NCI-H1930 (cell line): ENCODE measurements at places on chromosomes 12 and 14.

- DNase-seq = no peak
These were observed 357.7 kb upstream of the SOX5 start for GRCh38 chr12:24307153-24307552.

GRCh38 chr14:81868172-81868571 lies 334.5 kb upstream of the SEL1L start:
- no peak for DNase-seq

DNA sequence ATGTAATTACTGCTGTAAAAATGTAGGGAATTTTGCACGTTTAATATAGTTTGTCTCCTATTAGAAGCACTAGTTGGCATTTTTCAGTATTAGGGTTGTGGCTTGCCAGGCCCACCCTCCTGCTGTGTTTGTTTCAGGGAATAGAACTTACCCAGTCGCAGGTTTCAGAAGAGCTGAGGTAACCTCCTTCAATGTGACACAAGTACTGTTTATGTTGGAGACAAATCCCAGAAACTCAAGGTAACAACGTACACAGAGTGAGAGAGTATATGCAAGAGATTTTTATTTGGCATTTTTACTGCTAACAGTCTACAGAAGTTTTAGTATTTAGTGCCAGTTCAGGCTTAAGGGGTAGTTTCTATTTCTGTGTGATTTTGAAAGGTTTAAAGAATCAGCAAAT lies 284.3 kb downstream of the RAD51B start:
- DNase-seq = no peak

- DNase-seq = no peak
These were observed 117.3 kb downstream of the CFAP54 start for GRCh38 chr12:96606644-96607043.

DNA sequence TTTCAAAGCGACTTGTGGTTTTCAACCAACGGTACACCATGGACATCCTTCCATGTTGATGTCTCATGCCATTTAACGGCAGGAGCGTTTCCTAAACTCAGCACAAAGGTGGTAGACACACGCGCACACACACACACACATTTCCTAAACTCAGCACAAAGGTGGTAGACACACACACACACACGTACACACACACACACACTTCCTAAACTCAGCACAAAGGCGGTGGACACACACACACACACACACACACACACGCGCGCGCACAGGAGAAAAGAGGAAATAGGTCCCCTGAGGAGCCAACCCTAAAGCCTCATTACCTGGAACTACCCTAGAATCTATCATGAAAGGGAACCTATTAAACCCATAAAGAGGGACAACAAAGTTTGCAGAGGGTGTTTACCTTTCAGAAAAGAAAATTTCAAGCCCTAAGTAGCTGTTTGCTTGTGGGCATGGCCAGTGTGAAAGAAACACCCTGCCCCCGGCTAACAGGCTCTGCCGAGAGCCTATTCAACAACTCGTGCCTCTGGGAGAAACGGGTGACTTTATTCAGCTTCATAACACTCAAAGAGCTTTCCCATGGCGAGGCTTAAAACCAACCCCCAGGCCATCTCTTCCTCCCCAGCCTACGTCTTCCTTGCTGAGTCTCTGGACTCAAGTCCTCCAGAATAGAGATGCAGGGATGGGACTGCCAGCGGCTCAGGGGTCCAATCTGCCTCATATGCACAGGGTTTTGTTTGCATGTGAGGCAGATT lies 31.8 kb downstream of the SLC8B1 start:
- no peak for DNase-seq

DNA sequence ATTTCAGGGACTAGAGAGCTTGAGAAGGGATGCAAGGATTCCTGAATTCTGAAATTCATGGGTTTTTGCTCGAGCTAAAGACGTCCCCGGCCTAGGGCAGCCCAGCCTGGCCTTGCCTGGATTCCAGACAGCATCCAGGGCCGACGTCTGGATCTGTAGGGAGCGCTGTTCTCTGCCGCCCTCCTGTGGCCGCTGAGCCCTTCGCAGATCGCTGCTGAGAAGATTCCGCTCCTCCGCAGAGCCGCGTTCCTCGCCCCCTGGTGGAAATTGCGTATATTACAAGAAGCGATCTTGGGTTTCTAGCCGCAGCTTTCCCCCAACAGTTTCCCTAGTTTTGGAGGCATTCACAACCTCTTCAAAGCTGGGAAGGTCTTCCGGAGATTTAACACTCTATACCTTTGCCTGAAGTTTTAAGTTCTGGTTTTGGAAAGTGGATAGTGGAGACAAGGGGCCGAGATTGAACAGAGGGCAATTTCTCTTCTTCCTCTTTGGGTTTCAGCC lies 5.1 kb downstream of the CISTR start:
- peak; percentile 72 for DNase-seq

- no peak for DNase-seq
These were observed 14.7 kb downstream of the NOC4L start for GRCh38 chr12:132158677-132159554.

DNA sequence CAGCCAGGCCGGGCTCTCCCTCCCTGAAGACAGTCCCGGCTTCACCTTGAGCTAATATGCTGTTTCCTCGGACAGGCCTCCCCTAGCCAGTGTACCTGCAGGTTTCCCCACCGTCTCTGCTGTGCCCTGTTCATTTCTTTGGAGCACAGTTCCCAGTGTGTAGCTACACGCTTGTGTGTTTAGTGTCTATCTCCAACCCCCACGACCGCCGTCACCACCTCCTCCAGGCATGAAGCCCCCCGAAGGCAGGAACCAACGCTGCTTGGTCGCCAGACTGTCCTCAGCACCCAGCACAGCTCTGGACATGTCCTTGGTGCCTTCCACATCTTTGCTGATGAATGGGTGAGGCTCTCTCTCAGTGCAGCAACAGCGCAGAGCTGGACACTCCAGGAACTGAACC lies 26.2 kb upstream of the PLEKHG6 start:
- no peak for DNase-seq

- no peak for DNase-seq
These were observed 191.2 kb upstream of the GARIN2 start for GRCh38 chr14:66998013-66998412.

GRCh38 chr12:31261744-31262143 lies 64.2 kb downstream of the SINHCAF start:
- no peak for DNase-seq

GRCh38 chr12:72989458-72989947 lies 717.3 kb downstream of the TRHDE start:
- DNase-seq = no peak
